ENCODE measurements at places on chromosomes 5 and 9.

GRCh38 chr5:115079924-115080623 lies 89.6 kb downstream of the TRIM36 start:
- DNase-seq: no peak

DNA sequence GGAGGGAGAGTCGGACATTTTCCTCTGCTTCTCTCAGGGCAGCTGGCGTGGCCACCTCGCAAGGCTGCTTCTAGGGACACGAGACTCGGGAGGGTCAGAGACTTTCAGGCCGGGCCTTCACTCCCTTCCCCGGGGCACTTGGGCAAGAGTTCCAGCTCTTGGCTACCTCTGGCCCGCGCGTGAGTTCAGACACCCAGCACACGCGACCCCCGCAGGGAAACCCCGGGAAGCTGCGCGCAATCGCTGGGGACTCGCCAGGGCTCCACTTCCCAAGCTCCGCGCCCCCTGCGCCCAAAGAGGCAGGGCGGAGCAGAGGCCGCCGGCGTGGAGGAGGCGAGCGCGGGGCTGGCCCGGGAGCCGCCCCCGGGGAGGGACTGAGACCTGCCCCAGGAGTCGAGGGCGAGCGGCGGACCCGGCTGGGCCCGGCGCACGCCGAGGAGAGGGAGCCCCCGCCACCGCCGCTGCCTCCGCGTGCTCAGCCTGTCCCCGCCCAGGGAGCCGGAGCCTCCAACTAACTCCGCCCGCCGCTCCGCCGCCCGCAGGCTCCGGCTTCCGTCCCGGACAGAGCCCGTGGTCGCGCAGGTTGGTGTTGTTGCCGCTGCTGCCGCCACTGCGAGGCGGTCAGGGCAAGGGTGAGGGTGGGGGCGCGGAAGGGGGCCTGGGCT lies at the start of gene PAM:
PAM (plus strand) TSS at position 539 of the 665 bp plus-strand sequence. CDS start 110,891 bp downstream, outside the sequence.
- DNase-seq: peak; percentile 29

- no peak for DNase-seq
Measured at GRCh38 chr9:124621371-124622328, 114.5 kb upstream of the NR5A1 start.

- DNase-seq: no peak
Measured at GRCh38 chr5:115126303-115126702, 43.4 kb downstream of the TRIM36 start.

DNA sequence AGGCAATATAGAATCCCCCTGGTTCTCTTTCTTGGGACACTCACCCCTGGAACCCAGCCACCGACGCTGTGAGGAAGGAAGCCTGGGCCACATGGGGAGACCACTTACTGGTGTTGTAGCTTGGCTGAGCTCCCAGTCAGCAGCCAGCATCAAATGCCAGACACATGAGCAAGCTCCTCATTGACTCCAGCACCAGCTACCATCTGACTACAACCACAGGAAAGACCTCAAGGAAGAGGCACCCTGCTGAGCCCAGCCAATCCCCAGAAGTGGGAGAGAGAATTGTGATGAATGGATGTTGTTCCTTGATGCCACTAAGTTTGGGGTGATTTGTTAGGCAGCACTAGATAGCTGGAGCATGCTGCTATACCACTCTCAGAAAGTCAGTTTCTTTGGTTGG lies 36.0 kb downstream of the BNIP1 start:
- no peak for DNase-seq

DNA sequence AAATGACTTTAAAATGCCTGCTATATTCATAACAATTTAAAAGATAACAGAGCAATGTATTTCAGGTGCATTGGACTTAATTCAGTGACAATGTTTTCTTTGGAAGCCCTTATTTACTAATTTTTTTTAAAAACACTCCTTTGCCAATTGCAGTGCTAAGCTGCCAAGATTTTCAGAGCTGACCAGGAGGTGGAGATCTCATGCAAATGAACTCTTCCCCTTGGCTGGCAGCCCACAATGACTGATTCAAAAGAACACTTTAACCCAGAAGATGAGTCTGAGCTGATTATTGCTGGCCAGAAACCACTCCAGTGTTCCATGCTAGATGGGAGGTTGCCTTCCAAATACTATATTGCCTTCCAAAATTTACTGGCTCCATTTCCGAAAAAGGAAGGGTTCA lies 128.3 kb upstream of the CCNH start:
- no peak for DNase-seq

DNA sequence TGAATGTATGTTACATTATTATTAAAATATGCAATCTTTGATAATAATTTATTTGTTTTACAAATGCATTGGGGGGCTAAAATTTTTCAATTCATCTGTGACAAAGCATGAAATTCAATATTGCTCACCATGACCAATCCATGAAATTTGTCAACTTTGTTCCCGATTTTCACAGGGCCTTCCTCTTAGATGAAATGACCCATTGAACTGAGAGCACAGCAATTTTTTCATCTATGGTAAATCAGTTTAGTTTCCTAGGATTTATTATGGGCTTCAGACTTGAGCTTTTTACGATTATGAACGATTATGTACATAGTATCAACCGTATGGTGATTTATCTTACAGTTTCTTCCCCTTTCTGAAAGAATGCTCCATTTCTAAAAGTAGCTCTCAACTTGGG lies 157.3 kb downstream of the KIAA0825 start:
- DNase-seq: no peak

GRCh38 chr5:132776131-132776937 lies 705 bp downstream of the SEPTIN8 start:
- DNase-seq: no peak
